Activated naive CD8-positive, alpha-beta T cell treated with anti-CD3 and anti-CD28 coated beads for 36 hours (primary cell): ENCODE measurements at places on chromosomes 6 and 20.

DNA sequence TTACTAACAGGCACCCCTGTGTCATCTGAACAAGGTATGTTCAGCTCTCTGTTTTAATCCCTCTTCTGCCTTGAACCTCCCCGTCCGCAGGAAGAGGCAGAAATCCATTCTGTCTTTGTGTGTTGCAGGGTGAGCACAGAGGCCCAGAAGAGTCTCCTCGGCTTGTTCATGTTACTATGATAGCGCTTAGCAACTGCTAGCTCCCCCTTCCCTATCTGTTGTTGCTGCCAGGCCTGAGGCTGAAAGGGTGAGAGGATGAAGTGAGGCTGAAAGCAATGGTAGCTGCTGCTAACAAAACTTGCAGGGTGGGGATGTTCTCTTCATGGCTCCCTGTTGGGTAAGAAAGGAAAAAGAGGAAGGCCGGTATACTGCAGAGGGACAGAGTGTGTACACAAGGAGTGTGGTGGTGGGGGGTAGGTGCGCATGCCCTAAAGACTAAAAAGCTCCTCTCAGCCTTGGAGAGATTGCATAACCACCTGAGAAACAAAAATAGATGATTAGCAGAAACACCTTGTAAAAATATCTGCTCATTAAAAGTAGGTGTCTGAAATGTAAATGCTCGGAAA lies 55.2 kb upstream of the CITED2 start:
- DNase-seq: no peak

DNA sequence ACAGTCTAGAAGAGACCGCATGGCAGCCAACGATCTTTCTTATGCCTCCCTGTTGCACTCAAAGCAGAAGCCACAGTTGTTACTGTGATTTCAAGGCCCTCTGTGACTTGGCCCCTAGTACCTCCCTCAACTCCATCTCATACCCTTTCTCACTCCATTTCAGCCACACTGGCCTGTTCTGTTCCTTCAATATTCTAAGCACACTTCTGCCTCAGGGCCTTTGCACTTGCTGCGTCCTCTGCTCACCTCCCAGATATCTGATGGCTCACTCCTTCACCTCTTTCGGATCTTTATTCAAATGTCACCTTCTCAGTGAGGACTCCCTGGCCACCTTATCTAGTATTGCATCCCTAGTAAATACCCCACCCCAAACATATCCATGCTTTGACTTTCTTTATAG lies 29.4 kb upstream of the CCN6 start:
- DNase-seq: no peak

- no peak for DNase-seq
Measured at GRCh38 chr6:80676386-80676785, 569.9 kb downstream of the BCKDHB start.

DNA sequence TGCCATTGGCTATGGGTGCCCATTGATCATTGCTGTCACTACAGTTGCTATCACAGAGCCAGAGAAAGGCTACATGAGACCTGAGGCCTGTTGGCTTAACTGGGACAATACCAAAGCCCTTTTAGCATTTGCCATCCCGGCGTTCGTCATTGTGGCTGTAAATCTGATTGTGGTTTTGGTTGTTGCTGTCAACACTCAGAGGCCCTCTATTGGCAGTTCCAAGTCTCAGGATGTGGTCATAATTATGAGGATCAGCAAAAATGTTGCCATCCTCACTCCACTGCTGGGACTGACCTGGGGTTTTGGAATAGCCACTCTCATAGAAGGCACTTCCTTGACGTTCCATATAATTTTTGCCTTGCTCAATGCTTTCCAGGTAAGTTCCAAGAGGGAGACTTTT lies 16.4 kb downstream of the ADGRF4 start:
- peak; percentile 23 for DNase-seq

DNA sequence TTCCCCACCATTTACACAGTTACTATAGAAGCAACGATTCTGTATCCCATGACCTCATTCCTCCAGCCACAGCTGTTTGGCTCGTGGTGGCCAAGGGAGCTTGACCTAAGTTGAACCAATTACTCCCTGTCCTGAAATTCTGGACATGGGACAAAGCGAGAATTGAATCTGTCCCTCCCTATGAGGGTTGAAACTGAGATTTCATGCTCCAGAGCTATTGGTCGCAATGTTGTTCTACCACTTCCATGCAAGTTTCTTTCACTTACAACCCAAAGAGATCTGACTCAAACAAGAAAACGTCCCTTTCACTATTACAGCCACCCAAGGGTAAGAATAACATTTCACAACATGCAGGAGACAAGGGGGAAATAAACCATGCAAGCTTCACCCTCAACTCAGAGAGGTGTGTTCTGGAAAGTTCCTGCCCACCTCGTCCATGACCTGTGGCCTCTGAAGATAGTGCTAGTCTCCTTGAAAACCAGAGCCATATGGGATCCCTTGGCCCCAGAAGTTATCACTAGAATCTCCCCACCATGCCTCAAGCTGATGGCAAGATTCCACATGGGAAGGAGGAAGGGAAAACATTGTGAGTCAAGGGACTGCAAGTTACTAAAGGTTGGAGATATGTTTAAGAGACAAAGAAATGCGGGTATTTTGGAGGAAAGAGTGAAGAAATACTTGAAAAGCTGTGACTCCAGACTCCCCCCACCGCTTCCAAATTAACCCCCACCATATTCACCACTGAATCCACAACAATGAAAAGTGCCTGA lies 74.5 kb upstream of the SRSF6 start:
- no peak for DNase-seq

DNA sequence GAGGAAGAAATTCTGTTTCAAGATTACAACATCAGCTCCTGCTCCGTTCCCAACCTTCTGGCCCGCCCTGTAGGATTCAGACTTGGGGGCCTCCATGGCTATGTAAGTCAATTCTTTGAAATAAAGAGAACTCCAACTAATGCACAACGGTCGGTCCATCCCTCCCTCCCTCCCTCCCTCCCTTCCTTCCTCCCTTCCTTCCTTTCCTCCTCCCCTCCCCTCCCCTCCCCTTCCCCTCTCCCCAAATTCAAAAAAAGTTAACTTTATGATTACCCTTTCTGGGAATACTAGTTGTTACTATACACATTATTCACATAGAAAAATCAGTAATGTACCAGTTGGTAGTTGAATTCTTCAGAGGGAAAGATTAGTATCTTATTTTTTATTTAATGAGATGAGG lies 179.7 kb upstream of the AGPAT4 start:
- no peak for DNase-seq

DNA sequence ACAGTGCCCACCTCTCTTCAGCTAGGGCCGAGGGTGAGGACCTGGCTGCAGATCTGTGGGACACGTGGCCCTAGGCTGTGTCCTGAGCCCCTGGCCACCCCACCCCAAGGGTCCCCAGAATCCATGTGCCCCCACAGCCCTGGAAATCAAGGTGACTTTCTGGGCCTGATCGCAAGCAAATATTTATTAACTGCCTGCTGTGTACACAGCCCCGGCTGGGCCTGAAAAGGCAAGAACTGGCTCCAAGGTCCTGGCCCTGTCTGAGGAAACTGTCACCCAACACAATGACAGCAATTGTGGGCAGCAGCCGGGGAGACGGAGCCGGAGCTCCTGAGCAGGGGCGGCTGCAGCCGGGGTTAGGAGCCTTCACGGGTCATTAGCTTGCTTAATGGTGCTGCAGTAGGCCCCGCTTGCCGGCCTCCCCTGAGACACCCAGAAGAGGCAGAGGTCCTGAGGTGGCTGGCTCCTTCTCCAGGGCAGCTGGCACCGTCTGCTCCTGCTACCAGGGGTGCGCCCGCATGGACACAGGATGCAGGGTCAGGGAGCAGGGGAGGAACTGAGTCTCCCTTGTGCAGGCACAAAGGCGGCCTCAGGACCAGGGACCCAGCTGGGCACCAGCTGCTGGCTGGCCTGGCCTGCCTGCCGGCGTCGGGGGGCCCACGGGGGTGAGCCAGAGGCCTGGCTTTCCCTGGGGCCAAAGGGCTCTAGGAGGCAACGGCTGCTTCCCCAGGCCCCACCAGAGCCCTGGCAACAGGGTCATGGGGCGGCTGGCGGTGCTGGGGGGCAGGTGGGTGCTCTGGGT lies 24.1 kb downstream of the NPEPL1 start:
- DNase-seq: no peak

GRCh38 chr6:146946559-146946958 lies 257.7 kb upstream of the STXBP5 start:
- no peak for DNase-seq

DNA sequence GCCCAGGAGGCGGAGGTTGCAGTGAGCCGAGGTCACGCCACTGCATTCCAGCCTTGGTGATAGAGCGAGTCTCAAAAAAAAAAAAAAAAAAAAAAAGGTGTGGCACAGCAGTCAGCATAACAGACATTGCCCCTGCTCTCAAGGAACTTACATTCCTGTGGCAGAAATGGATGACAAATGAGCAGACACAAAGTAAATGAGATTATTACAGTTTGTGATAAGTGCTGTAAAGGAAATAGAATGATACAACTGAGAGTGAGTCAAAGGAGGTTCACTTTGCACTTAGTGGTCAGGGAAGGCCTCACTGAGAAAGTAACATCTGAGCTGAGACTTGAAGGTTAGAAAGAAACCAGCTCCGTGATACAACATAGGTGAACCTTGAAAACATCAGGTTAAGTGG lies 36.4 kb downstream of the CEP250 start:
- no peak for DNase-seq

DNA sequence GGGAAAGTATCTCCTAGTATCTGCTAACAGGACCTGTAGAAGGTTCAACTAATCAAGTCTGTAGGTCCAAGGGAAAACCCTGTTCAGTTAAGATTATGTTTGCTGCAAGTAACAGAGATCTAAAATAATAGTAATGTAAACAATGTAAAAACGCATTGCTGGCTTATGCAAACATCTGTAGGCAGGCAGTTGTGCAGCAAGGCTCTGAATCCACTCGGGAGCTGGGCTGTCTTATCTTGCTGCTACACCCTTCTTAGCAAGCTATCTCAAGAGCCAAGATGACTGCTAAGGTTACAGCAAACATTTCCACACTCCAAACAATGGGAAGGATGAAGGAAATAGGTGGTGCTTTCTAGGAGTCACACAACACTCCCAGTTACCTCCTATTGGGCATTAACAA lies 397.3 kb upstream of the NRSN1 start:
- no peak for DNase-seq

- no peak for DNase-seq
Measured at GRCh38 chr6:14196026-14196425, 78.5 kb downstream of the CD83 start.

DNA sequence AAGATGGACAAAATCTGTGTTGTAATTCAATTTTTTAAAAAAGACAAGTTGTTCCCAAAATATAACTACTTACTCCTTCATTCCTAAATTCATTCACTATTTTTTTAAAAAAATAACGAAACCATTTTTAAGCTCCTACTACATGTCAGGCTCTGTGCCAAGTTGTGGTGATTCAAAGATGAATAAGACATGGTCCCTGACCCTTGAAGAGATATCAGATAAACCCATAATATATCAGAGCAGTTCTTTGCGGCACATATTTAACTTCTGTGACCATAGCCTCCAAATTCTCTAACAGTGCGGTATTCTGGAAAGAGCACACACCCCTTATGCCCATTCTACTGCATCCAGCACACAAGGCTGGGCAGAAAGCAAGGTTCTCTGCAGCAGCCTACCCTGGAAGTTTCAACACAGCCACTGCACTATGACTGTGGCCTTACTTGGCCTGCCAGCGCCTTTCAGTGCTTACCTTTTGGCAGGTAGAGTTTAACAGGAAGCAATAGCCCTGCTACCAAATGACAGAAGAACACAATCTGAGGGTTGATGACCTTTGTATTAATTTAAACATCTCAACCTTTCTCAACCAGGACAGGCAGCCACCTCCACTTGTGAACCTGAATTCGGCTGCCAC lies 406.5 kb downstream of the BTBD9 start:
- no peak for DNase-seq

DNA sequence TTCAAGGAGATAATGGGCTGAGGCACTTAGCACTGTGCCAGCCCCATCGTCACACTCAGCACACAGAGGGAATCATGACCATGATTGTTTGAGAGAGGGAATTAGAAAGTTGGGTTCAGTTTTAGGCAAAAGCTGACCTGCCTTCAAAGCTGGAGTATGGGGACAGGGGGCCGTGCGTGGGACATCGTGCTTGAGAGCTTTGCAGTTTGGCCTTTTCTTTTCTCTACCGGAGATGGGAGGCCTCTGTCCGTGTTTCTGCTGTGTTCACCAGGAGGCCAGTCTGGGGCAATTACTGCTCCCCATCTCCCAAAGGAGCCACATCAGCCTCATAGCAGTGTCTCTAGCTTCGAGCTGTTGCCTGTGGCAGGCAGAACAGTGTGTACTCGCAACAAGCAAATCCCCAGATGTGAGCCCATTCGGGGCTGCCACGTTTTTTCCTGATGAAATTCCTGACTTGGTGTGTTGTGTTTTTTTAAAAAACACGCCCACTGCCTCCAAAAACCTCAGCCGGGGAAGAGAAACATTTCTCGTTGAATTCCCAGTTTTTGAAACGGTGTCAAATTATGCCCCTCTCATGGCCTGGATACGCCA lies 20.2 kb downstream of the EYA2 start:
- no peak for DNase-seq

DNA sequence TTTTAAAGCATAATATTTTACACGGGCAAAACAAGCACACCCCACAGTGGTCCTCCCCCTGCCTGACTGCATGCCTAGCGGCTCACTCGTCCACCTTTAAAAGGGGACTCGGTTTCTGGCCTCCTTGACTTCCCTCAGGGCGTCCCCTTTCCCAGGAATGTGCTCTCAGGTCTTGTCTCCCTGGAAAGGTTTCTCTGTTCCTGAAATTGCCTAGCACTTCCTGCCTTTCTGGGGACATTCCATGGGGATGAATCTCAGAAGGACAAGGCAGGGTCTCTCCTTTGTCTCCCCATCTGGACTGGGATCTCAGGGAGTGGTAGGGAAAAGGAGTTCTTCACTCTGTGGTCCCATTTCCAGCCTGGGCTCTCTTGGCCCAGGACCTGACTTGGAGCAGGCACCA lies 4.9 kb downstream of the TCF15 start:
- DNase-seq: no peak
